ENCODE measurements at places on chromosomes 12 and 14.

DNA sequence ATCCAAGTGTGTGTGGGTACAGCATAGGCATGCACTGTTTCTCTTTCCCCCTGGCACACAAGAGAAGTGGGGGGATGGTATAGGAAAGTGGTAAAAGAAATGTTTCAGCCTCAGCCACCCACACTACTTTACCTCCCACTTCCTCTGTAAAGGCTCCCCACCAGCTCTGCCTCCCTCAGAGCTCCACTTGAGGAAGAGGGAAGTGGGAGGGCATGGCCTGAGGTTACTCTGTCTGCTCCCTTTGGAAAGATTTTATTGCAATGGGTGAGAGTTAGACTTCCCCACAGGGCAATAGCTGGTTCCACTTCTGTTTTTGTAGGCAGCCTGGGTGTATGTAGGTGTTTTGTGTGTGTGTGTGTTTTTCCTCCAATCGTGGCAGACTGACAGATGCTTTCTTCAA lies 145.3 kb downstream of the SSPN start:
- DNase-seq = no peak

- no peak for DNase-seq
Measured at GRCh38 chr14:37201724-37202123, 4.0 kb downstream of the MIPOL1 start.

DNA sequence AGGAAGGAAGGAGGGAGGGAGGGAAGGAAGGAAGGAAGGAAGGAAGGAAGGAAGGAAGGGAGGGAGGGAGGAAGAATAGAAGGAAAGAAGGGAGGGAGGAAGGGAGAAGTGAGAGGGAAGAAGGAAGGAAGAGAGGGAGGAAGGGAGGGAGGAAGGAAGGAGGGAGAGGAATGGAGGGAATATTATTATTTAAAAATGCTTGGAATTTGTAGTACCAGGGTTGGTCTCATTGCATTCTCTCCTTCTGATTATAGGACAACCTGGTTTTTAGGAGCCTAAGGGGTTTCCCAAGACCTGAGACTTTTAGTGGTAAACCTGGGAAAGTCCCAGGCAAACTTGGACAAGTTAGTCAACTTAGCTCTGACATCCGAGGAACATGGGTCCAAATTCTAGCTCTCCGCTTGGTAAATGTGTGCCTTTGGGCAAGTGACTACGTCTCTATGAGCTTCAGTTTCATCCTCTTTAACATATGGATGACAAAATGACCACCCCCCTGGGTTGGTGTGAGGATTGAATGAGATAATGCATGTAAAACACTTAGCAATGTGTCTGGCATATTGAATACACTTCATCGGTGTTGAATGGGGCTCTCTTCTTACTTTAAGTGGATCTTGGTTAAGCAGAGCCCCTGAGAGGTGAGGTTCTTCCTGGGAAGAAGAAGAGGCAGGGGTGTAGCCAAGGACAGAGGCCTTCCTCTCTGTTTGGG lies 690.7 kb upstream of the TBX3 start:
- no peak for DNase-seq

GRCh38 chr14:33240466-33240865 lies 301.8 kb downstream of the NPAS3 start:
- no peak for DNase-seq

GRCh38 chr12:68806488-68807237 lies 1.3 kb upstream of the MDM2 start:
- no peak for DNase-seq

DNA sequence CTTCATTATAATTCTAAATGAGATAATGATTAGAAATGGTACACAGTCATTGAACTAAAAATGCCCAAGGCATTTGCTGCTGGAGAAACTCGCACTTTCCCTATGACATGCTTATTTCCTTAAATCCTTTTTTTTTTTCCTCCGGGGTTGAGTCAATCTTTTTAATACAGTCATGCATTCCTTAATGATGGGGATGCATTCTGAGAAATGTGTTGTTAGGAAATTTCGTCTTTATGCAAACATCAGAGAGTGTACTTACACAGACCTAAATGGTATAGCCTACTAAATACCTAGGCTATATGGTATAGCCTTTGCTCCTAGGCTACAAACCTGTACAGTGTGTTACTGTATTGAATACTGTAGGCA lies 29.8 kb upstream of the DACT1 start:
- DNase-seq = no peak

GRCh38 chr14:21642683-21643082 lies 7.9 kb upstream of the OR10G2 start:
- no peak for DNase-seq

DNA sequence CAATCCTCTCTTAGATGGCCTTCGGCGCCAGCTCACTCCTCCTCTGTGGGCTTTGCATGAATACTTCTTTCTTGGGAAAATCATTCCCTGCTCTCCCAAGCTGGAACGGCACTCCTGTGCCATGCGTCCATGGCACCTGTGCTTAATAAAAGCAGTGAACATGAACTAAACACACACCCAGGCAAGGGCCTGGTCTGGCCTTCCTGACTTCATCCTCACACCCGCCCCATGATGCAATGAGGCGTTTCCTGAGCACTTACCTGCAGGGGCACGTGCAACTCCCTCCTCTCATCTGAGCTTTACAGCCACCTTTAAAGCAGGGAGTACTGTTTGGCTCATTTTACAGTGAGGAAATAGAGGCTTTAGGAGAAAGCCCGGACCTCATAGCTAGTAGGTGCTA lies 219.8 kb downstream of the SLC41A2 start:
- DNase-seq = no peak

DNA sequence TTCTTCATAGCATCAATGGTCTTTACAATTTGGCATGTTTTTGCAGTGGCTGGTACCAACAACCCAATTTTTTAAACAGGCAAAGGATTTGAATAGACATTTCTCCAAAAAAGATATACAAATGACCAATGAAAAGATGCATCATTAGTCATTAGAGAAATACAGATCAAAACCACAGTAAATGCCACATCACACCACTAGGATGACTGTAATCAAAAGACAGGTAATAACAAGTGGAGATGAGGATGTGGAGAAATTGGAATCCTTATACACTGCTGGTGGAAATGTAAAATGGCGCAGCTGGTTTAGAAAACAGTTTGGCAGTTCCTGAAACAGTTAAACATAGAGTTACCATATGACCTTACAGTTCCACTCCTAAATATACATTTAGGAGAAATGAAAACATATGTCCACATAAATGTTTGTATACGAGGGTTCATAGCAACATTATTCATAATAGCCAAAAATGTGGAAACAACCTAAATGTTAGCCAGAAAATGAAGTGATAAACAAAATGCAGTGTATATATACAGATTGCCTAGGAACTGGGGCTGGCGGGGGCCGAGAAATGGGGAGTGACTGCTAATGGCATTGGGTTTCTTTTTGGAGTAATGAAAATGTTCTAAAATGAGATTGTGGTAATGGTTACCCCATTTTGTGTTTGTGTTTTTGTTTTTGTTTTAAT lies 55.2 kb downstream of the TGFB3 start:
- DNase-seq = no peak

DNA sequence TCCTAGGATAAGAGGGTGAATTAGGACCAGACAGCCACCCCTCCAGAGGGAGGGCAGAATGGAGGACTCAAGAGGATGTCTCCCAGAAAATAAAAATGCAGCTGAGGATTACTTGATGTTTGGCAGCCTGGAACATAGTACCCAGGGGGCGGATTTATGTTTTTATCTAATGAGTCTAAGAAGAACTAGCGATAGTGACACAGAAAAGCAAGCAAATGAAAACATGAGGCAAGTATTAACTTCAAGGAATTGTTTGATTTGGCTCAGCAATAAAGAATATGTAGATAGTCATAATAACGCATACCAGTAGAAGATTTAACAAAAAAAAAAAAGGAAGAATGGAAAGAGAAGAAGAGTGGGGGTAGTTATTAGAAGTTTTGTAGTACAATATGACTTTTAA lies 10.0 kb upstream of the SLC7A8 start:
- no peak for DNase-seq

GRCh38 chr14:99733540-99734405 lies 49.7 kb downstream of the CYP46A1 start:
- no peak for DNase-seq

GRCh38 chr12:95571369-95571768 lies 20.1 kb upstream of the USP44 start:
- DNase-seq = no peak

GRCh38 chr12:132772606-132773005 lies 11.0 kb upstream of the ANKLE2 start:
- DNase-seq = no peak

GRCh38 chr14:67602995-67603545 lies 3.0 kb upstream of the PIGH start:
- DNase-seq = no peak

DNA sequence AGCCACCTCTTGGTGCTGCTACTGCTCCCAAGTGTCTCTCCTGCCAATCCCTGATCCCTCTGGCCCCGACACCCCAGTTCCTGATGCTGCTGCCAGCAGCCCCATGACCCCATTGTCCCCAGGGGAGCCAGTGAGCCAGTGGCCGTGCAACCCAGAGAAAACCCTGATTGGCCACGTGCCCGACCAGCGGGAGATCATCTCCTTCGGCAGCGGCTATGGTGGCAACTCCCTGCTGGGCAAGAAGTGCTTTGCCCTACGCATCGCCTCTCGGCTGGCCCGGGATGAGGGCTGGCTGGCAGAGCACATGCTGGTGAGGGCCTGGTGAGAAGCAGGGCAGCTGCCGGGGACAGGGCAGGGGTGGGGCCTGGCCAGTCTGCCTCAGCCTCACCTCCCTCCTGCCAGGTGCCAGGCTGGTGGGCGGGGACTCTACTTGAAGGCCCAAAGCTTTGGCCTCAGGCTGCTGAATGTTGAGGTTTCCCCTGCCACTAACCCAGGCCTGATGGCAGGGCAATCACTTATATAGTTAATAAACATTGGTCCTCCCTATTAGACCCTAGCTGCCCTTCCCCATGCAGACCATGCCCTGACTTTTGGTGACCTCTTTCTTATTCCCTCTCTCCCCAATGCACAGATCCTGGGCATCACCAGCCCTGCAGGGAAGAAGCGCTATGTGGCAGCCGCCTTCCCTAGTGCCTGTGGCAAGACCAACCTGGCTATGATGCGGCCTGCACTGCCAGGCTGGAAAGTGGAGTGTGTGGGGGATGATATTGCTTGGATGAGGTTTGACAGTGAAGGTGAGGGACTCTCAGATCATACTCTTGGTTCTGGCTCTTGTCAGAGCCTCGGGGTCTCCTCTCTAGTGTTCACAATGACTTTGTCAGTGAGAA lies 5.1 kb downstream of the PCK2 start:
- no peak for DNase-seq

DNA sequence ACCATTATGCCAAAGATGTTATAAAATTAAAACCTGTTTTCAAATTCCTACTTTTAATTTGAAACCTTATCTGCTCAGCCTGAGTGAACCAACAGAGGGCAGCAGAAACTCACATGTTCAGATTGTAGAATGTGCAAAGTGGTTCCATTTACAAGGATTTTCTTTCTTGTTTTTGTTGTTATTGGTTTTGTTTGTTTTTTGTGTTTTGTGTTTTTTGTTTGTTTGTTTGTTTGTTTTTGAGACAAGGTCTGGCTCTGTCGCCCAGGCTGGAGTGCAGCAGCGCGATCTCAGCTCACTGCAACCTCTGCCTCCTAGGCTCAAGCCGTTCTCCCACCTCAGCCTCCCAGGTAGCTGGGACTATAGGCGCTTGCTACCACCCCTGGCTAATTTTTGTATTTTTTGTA lies 22.8 kb upstream of the GARIN2 start:
- DNase-seq = no peak

- DNase-seq = no peak
Measured at GRCh38 chr14:95564060-95564459, 29.2 kb downstream of the GLRX5 start.

DNA sequence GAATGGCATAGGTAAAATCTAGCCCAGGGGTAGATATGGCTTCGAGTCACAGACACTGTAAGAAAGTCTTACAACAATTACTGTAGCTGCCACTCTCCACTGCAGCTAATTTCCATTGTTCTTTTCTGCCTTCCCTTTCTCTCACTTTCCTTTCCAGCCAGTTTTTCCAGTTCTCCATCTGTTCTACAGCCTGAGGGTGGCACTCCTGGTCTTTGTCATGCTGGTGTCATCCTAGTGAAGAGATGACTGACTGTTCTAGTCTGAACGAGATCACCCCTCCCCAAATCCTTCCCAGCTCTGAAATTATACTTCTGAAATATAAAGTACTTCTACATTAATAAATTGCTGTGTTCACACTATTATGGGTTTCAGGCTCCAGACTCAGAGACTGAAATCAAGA lies 74.2 kb upstream of the CSRP2 start:
- DNase-seq = no peak

DNA sequence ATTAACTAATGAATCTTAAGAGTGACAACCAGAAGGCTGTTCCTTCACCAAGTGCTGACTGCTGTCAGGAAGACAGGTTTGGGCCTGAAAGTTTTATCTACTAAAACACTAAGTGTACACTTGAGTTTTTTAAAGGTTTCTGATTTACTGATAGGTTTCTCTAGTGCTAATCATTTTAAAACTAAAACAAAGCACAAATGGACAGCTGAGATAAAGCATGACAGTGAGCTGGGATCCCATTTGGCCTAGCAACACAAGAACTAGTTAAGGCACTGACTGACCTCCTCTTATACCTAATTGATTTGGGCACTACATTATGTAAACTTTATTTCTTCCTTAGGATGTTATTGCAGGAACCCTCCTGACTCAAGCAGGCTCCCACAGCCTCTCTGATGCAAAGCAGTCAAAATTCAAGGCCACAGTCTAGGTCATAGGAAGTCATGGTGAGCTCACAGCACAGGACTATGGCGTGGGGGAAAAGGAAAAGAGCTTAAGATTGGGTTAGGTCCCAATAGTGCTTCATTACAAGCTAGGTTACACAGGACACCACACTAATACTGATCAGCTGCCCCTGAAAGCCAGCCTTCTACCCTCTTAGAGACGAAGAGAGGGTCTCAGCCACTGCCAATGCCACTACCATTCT lies 3.5 kb downstream of the STXBP6 start:
- no peak for DNase-seq

DNA sequence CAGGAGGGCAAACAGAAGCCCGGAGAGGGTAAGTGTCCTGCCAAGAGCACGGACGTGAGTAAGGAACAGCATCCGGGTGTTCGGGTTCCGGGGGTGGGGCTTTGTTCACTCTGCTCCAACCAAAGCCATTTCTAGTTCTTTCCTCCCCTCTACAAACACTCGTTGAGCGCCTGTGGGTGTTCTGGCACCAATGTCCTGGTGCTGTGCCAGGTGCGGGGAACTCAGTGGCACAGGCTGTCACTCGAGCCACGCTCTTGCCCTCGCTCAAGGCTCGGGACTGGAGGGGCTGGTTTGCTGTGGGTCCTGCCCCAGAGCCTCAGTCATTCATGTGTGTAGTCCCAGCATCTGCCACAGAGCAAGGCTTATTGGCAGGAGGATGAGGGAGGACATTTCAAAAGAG lies 157.5 kb downstream of the CALM1 start:
- DNase-seq = peak; percentile 77

DNA sequence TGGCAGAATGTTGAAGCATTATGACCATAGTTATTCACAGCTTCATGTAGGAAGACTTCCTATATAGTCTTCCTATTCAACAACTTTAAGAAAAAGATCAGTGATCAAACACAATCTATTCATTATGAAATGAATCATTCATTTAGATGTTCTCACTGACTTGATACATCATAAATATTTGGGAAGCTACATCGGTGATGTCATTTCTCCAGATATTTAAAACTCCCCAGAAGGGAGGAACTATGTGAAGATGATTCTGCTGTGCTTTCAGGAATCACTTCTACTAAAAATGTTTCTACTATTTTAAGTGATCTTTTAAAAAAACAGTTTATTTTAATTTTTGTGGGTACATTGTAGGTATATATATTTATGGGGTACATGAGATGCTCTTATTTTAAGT lies 316.4 kb downstream of the BCAT1 start:
- no peak for DNase-seq

All from NCI-H446 treated with DMSO at 0.1 percent for 48 hours (cell line).